Stimulated activated CD4-positive, alpha-beta T cell treated with anti-CD3 and anti-CD28 coated beads, Interleukin-1b, Interleukin-23, amount 100 ng/mL, for 1 hour (primary cell): ENCODE measurements at places on chromosomes 7 and 10.

DNA sequence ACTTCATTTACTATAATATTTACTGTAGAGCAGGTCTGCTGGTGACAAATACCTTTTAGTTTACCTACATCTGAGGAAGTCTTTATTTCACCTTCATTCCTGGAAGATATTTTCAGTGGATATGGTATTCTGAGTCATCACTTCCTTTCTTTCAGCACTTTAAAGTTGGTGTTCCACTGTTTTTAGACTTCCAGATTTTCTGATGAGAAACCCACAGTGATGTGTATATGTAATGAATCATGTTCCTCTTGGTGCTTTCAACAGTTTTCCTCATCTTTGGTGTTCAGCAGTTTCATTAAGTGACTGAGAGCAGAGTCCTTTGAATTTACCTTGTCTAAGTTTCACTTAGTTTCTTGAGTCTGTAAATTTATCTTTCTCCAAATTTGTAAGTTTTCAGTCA lies 36.4 kb downstream of the COPG2 start:
- DNase-seq: no peak

GRCh38 chr10:9260690-9261089 lies 1206.2 kb downstream of the GATA3 start:
- no peak for DNase-seq

DNA sequence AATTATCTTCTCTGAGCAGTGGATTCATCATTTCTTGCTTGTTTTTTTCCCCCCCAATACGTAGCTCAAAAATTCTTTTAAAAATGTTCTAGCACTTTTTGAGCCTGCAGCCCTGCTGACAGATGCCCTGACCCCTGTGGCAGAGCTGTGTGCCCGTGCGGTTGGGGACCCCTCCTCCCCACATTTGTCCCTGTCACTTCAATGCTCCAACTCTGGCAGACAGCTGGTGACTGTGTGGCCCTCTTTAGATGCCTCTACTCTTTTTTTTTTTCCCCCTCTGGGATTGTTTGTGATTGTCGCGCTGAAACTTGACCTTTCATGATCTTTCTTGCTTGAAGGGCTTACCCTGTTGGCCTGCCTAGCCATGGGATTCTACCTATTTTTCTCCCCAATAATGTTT lies 214.1 kb downstream of the TMEM178B start:
- DNase-seq: no peak

GRCh38 chr10:78150756-78151155 lies 117.1 kb downstream of the RPS24 start:
- DNase-seq: no peak

DNA sequence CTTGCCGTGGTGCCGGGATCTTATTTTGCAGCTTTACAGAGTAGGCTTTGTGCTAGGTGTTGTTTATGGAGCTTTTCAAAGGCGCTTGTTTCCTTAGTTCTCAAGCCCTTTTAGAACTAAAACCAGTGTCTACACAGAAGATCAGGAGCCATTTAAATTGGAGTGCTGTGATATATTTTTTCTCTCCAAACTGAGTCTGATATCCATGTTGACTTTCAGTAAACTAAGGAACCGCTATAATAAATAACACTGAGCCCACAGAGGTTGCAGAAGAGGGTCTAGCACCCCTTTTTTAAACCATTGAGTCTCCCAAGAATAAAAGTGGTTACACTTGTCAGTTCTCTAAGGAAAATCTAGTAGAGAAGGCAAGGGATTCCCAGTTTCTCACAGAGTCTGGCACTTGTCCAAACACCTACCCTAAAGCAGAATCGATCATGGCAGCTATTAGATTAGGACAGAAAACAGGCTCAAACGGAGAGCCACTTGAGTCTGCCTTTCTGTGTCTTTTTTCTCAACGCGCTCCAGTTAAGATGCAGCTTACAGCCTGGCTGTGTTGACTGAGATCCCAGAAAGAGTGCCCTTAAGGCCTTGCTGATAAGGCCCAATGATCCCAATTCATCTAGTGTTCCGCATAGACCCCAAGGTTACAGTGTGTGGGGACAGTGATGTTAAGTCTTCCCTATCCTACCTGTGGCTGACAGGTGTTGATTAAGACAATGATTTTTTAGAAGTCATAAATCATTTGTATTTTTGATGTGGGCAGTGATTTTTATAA lies 804 bp downstream of the TMEM106B start:
- DNase-seq: no peak

GRCh38 chr10:82866424-82867020 lies 991.5 kb downstream of the NRG3 start:
- DNase-seq: no peak

GRCh38 chr10:92242380-92242779 lies 48.5 kb downstream of the CPEB3 start:
- DNase-seq: no peak

DNA sequence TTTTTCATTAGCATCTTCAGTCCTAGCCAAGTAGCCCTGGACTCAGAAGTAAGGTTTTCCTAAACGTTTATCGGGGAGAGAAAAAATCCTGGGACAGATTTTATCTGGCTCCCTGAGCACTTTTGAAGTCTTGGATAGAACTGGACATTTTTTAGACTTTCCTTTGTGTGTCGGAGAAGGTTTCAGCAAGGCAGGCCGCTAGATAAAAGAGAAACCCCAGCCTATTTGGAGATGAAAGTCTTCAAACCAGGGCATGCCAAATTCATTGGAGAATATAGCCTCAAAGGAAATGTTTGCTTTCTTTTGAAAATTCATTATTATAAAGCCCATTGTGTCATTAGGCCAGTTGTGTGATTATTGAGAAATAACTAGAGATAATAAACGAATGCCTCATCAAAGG lies 228.1 kb downstream of the BAMBI start:
- DNase-seq: no peak

DNA sequence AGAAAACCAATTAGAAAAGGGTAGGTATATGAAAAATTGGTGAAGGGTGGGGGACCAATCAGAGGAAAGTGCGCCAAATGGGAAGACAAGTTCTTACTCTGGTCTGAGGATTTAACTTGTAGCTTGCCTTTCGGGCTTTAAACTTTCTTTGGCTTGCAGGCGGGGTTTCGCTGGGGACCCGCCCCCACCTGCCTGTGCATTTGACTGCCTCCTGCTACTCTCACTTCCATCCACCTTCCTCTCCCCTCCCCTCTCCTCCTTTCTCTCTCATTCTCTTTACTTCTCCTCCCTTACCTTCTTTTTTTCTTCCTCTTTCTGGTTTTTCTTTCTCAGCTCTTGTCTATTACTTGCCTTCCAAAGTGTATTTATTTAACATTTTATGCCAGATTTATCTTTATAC lies 278.8 kb downstream of the DNAJB9 start:
- no peak for DNase-seq

DNA sequence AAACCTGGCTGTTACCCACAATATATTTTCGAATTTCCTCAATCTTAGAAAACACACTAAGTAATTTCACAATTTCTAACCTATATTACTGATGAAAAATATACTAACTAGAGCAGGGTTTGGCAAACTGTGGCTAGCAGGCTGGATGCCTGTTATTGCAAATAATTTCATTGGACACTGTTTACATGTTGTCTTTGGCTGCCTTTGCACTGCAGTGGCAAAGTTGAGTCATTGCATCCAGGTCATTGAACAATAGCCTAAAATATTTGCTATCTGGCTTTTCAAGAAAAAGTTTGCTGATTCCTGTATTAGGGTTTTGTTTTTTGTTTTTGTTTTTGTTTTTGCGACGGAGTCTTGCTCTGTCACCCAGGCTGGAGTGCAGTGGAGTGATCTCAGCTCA lies 47.2 kb downstream of the KIF11 start:
- DNase-seq: no peak

- DNase-seq: no peak
Measured at GRCh38 chr10:69673521-69673920, 43.5 kb downstream of the FAM241B start.

DNA sequence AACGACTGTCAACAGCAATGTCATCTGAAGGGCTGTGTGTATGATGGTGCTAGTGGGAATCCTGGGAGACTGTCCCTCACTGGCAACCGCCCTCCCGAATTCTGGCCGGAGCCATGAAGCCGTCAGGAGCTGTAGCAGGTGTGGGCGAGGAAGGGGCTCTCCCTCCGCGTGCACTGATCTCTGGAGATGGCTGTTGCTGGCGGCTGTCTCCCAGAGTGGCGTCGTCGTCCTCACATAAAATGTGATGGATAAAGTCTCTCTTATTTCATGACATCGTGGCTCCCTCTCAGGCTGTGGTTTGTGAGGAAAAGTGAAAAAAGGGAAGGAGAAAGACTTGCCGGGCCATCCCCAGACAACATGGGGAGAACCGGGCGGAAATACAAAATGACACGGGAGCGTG lies 216.5 kb downstream of the DNAJB6 start:
- DNase-seq: no peak

GRCh38 chr10:34420795-34421194 lies 394.3 kb downstream of the PARD3 start:
- no peak for DNase-seq

GRCh38 chr7:135275971-135276580 lies 42.4 kb downstream of the STRA8 start:
- no peak for DNase-seq

DNA sequence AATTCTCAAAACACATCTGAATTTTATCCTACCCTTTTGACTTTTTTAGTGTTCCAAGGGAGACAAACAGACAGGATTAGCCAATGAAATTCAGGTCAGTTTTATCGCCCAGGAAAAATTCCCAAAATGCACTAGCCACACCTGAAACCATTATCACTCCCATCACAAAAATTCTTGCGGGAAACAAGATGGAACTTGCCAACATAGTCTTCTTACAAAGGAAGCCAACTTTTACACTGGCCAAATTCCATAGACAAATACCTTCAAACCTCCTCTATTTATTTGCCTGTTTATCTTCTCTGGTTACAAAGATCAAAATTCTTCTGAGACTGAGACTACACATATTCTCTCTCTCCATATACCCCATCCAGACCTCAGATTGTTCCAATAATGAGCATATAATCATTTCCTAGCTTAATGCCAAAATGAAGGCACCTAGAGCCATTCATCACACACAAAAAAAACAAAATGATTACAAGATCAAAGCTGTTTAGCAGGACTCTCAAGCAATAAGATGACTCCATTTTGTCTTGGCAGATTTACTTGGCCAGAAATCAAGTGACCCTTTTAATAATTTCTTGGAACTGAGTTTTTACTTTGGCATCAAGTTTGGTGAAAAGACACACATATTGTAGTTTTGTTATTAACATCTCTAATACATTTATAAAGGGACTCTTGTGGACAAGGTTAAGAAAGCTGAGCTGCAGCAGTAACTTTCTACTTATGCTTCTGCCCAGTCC lies 30.2 kb downstream of the MET start:
- no peak for DNase-seq

DNA sequence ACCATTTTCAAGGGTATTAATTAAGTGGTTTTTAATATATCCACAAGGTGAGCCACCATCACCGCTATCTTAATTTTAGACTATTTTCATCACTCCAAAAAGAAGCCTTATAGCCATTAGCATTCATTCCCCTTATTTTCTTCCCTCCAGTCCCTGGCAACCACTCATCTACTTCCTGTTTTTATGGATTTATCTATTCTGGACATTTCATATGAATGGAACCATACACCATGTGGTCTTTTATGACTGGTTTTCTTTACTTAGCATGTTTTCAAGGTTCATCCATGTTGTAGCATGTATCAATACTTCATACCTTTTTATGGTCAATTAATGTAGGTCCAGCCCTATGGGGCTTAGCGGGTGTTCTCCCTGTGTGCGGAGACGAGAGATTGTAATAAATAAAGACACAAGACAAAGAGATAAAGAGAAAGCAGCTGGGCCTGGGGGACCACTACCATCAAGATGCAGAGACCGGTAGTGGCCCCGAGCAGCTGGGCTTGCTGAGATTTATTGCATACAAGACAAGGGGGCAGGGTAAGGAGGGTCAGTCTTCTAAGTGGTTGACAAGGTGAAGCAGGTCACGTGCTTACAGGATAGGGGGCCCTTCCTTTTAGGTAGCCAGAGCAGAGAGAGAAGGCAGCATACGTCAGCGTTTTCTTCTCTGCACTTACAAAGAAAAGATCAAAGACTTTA lies 14.6 kb downstream of the WBP1L start:
- DNase-seq: no peak

GRCh38 chr7:120898715-120899499 lies 41.0 kb upstream of the TSPAN12 start:
- DNase-seq: no peak

DNA sequence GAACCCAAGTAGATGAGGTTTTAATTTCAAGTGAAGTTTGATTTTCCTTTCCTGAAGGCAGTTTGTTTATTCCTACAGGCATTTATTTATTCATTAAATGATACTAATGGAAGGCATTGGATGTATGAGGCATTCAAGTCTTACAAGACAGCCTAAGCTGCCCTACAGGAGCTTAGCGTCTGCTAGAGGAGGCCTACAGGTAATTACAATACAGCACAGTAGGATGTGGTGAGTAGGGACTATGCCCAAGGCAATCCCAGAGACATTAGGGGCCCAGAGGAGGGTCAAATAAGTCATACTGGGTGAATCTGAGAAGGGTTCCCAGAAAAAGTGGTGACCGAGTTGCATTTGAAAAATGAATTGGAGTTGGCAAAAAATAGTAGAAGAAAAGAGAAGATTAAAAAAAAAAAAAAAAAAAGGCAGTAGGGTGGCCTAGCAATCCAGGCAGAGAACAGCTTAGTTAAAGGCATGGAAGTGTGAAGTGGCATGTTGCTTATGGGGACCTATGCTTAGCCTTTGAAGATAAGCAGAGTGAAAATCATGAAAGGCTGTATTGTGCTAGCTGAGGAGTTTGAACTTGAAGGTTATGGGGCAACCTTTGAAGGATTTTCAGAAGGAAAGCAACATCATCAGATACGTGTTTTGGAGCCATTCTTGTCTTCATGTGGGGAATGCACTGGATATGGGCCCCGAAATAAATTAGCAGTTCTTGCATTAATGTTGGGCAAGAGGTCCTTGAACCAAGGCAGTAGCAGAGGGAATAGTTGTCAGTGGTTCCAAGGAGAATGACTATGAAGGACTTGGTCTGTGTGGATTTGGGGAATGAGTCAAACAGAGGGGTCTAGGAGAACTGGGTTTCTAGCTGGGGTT lies 65.5 kb downstream of the SNX10 start:
- DNase-seq: no peak

DNA sequence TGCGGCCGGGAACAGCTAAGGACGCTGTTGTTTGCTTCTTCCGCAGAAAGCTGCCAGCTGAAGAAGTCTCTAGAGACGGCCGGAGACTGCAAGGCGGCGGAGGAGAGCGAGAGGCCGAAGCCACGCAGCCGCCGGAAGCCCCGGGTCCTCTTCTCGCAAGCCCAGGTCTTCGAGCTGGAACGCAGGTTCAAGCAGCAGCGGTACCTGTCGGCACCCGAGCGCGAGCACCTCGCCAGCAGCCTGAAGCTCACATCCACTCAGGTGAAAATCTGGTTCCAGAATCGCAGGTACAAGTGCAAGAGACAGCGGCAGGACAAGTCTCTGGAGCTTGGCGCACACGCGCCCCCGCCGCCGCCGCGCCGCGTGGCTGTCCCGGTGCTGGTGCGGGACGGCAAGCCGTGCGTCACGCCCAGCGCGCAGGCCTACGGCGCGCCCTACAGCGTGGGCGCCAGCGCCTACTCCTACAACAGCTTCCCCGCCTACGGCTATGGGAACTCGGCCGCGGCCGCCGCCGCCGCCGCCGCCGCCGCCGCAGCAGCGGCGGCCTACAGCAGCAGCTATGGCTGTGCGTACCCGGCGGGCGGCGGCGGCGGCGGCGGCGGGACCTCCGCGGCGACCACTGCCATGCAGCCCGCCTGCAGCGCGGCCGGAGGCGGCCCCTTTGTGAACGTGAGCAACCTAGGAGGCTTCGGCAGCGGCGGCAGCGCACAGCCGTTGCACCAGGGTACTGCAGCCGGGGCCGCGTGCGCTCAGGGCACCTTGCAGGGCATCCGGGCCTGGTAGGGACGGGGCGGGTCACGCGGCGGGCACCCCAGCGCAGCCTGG lies 2.4 kb downstream of the NKX2-3 start:
- no peak for DNase-seq
